GM12865 (cell line): ENCODE measurements at places on chromosomes 2 and 18.

DNA sequence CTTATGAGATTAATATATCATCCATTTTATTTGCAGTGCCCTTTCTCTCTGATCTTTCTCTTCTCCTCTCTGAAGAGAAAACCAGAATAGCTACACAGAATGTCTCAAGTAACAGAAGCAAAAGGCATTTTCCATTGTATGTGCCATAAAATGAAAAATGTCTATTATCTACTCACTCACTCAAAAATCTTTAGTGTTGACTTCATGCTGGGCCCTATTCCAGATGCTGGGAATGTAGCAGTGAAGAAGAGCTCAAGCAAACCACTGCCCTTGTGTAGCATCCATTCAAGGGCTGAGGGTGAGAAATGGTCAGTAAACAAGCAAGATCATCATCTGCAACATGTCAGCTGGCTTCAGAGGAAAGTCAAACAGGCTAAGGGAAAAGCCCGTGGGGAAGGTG lies 427.7 kb downstream of the METTL4 start:
- no peak for DNase-seq

GRCh38 chr2:30959653-30960052 lies 152.4 kb upstream of the CAPN13 start:
- DNase-seq: no peak

GRCh38 chr2:215354771-215355695 lies 43.2 kb downstream of the ATIC start:
- no peak for DNase-seq

- DNase-seq: no peak
These were observed 6.1 kb upstream of the CASP8 start for GRCh38 chr2:201254081-201254730.

- no peak for DNase-seq
These were observed 1.8 kb downstream of the PAX8 start for GRCh38 chr2:113276761-113277425.

GRCh38 chr2:41916177-41916576 lies 131.6 kb upstream of the PKDCC start:
- no peak for DNase-seq

GRCh38 chr2:85477884-85478283 lies 59.4 kb downstream of the SH2D6 start:
- DNase-seq: no peak

GRCh38 chr2:133780997-133781513 lies 212.8 kb upstream of the NCKAP5 start:
- no peak for DNase-seq

DNA sequence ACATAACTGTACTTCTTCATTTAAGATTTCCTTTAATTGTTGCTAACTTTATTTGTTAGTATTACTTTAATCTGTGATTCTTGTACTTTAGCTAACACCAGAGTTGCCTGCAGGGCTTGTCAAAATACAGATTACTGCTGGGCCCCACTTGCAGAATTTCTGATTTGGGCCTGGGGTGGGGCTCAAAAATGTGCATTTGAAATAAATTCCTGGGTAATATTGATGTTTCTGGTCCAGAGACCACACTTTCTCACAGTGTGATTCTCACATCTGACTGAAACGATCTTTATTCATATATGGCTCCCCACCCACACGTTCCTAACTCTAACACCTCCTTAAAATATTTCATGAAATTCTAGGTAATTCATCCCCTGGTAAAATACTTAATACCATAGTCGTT lies 452.6 kb upstream of the ACVR2A start:
- no peak for DNase-seq

- no peak for DNase-seq
These were observed 26.0 kb upstream of the TNS1 start for GRCh38 chr2:218028562-218029348.

GRCh38 chr2:223537651-223538601 lies 64.2 kb downstream of the SCG2 start:
- no peak for DNase-seq

DNA sequence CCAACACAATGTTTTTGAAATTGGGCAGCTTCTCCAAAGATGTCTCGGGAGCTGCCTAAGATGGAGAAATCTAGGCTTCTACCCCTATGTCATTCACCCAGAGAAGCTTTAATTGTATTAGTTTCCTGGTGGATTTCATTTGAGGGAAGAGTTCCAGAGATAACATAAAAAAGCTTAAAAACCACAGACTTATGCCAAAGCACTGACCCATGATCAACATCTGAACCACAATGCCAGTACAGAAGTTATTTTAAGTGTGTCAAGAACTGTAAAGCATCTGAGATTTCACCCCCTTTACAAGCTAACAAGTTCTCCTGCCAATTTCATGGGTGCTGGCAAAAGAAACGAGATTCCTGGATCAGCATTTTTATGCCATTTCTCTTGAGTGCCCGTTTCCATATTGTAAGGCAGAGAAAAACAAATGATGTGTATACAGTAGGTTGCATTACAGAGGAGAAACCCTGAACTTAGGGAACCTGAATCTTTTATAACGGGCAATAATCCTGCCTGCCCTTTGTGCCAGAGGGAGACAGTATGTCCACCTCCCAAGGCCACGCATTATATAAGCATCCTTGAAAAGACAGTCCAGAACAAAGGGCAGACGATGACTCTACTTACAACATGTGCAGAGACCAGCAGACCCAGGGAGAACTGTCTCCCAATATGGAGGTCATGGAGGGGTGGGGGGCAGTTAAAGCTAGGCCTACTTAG lies 44.1 kb downstream of the MREG start:
- DNase-seq: no peak

DNA sequence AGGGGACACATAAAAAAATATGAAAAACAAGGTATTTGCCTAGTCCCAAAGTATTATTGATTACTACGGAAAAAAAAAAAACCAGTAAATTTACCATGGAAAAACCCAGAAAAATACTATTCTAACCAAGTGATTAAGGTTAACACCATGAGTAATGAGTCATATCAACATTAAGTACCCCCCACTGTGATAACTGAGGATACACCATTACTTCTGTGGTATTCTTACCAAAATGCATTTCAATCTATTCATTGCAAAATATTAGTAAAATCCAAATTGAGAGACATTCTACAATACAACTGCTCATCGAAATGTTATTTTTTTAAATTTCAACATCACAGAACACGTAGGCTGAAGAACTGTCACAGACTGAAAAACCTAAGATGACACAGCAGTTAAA lies 669.8 kb downstream of the ZEB2 start:
- DNase-seq: no peak

GRCh38 chr18:7754258-7754657 lies 187.1 kb downstream of the PTPRM start:
- no peak for DNase-seq

GRCh38 chr2:71898375-71898774 lies 249.3 kb downstream of the CYP26B1 start:
- no peak for DNase-seq

- no peak for DNase-seq
These were observed 169.8 kb downstream of the TRIM43 start for GRCh38 chr2:95761556-95761955.

- DNase-seq: no peak
These were observed 213.7 kb downstream of the TRIB2 start for GRCh38 chr2:12930391-12930790.

DNA sequence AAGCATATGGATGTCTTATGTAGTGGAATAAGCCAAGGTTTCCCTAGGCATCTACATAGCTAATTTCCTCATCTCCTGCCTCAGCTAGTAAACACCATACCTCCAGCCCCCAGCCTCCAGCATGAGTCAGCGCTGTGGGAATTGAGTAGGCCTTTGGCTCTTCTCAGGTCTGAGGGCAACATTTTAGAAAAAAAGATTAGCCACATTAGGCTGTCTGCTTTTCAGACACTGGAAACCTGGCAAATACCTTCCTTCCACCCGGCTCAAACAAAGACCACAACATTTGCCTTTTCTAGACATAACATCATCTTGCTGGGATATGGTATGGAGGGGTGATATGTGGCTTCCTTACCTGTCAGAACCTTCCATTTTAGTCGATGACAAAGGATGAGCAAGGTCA lies 6.1 kb upstream of the CCDC195 start:
- no peak for DNase-seq

DNA sequence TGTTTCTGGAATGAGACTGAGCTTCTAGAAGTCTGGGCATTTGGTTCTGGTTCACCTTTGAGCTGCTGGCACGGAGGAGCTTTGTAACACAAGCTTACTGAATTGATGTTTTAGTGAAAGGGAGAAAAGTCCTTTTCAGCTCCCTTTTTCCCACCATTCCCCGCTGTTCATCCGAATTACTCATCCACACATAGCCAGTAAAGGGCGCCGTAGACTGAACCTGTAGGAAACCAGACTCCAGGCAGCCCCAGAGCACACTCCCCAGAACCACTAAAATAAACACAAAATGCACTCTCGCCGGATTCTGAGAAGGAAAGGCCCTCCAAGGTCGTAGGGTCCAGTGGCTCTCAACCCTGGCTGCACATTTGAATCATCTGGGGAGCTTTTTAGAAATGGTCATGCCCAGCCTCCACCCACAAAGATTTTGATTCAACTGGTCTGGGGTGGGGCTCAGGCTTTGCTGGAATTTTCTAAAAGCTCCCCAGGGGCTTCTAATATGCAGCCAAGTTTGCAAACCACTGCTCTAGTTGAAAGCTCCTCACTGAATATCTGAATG lies 29.6 kb downstream of the TCF7L1 start:
- no peak for DNase-seq

GRCh38 chr2:165173215-165173614 lies 30.6 kb downstream of the SCN3A start:
- no peak for DNase-seq

DNA sequence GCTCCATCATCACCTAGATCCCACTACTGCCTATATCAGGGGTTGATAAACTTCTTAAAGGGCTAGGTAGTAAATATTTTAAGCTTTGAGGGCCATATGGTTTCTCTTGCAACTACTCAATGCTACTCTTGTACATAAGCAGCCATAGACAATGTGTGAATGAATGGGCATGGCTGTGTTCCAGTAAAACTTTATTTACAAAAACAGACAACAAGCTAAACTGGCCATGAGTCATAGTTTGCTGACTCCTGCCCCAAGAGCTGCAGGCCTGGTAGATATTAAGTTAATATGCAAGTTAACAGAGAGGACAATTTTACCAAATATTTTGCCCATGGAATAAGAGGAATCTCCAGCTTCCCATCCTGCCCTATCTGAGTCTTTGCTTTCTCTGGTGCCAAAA lies 29.8 kb upstream of the MYO3B start:
- DNase-seq: no peak

GRCh38 chr18:29164020-29164706 lies 987.2 kb upstream of the CDH2 start:
- DNase-seq: no peak

GRCh38 chr2:231052494-231053451 lies 3.9 kb upstream of the PSMD1 start:
- DNase-seq: peak; percentile 92

DNA sequence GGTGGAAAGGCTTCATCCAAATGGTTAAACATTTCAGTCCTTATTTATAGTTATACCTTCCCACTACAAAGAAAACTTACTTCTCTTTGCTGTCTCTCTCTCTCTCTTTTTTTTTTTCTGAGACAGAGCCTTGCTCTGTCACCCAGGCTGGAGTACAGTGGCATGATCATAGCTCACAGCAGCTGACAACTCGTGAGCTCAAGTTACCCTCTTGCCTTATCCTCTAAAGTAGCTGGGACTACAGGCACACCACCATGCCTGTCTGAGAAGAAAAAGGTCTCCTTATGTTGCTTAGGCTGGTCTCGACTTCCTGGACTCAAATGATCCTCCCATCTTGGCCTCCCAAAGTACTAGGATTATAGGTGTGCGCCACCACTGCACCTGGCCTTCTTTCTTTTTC lies 32.3 kb upstream of the OLA1 start:
- no peak for DNase-seq

- DNase-seq: no peak
These were observed 47.6 kb upstream of the MCFD2 start for GRCh38 chr2:46963210-46963609.

DNA sequence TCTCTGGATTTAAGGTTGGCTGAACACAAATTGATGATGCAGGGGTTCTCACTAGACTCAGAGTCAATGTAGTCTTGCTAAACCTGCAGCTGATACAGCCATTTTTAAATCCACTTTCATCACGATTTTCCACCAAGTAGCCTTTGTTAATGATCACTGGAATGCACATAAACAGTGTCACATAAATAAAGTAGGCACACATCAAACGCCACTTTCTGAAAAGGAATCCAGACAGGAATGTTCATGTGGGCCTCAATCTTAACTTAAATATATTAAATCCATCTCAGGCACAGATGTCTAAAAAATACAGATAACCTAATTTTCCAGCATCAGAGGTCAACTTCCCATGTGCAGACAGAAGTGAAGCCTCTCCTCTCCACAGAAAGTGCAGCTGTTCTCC lies 58.3 kb downstream of the LAMA1 start:
- no peak for DNase-seq

GRCh38 chr2:121881038-121881437 lies 125.6 kb downstream of the TSN start:
- DNase-seq: no peak

DNA sequence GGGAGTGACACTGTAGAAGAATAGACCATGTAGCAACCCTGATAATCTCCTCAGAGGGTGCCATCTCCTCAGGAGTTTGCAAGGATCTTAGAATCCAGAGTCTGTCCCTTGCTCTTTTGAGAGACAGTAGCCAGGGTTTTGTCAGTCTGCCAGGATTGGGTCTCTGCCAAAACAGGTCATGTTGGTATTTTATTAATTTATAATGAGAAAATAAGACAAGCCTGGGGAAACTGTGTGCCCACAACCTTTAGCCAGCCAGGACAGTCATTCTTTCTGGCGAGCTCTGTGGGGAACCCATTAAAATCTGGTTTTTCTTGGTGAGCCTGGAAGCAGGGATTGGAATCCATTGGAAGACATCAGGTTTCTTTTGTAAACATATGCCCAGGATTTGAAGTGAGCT lies 78.6 kb downstream of the PTPRM start:
- no peak for DNase-seq

DNA sequence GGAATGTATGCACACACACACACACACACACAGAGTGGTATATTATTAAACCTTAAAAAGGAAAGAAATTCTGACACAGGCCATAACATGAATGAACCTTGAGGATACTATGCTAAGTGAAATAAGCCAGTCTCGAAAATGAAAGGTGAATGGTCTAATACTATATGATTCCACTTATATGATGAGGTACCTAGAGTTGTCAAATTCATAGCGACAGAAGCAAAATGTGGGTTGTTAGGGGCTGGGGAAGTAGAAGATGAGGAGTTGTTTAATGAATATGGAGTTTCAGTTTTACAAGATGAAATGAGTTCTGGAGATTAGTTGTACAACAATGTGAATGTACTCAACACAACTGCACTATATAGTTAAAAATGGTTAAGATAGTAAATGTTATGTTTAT lies 118.1 kb downstream of the ABCA12 start:
- DNase-seq: peak; percentile 78
